HFFc6 (cell line): ENCODE measurements at places on chromosomes 1 and 21.

DNA sequence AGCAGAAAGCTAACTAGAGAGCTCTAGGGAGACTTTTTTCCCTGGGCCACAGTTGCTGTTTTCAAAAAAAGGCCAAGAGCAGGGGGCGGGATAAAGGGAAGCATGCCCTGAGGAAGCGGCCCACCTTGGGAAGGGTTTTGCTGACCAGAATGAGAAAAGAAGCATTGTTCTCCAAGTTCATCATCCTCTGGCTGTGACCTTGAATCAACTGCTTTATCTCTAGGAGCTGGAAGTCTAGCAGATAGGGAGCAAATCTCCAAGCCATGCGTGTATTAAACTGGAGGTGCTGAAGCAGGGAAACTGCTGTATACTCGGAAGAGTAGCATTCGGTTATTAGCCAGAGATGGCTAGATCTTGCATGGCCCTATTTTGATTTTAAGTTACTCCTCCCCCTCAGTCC, 64.8 kb downstream of the ATP2B4 start:
- DNase-seq: no peak

GRCh38 chr1:203656796-203657747, 30.4 kb downstream of the ATP2B4 start:
- DNase-seq: no peak

GRCh38 chr1:103854279-103854678, 104.6 kb downstream of the AMY1C start:
- DNase-seq: no peak

DNA sequence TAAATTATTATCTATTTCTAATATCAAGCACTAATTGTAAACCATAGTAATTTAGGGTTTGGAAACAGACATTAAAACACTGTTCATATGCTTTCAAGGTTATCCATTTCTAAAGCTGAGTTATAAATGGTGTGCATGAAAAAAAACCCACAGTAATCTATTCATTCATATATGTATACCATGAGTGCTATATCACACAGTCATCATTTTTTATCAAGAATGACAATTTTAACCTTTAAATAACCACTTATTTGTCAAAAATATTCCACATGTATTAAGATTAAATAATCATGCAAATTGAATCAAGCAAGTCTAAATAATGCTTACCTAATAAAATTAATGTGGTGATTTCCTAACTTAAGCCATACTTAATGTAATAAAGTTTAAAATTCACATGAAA, 6.0 kb downstream of the ZSWIM5 start:
- no peak for DNase-seq

DNA sequence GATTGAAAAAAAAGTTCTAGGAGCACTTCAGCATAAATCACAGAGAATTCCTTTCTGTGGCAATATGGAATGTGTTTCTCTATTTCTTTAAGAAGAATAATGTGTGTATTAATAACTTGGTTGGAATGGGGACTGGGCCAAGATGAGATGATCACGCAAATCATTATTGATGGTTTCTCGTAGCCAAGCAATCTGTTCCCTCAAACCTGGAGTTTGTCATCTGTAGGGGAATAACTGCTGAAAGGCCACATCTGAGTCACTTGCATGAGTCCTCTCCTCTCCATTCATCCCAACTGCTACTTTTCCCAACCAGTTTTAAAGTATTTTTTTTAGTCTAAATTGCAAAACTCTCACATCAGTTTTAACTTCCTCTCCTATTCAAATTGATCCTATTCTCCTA, 480.4 kb downstream of the PLPP3 start:
- no peak for DNase-seq

DNA sequence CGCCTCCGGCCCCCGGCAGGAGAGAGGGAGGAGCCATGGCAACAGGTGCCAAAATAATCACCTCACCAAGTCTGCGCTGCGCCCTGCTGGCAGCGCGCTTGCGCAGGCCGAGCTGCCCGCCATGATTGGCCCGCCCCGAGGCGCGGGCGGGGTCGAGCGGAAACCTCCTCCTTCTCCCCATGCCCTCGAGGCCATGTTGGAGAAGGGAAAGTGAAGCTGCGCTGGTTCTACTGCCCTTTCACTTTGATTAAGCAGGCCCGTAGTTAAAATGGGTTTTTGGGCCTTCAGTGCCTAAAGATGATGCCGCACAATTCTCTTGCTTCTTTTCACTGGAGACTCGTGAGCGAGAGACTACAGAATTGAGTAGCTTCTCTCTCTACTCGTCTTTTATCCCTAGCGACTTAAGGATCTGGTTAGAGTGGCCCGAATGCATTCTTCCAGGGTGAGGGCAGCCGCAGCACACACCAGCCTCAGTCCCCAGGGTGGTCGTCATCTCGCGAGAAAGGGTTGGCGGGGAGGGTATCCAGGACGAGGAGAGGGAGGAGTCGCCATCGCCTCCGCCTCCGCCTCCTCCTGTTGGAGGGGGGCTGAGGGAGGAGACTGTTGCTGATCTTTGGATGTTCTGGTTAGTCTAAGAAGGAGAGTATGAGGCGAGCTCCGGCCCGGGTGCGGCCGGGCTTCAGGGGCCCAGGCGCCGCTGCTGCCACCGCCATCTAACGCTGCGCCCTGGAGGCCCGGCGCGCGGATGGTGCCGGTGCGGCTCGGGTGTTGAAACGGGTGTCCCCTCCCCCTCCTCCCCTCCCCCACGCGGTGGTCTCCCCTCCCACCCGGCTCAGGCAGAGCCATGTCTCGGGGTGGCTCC, at the start of gene DCAF6:
Gene DCAF6, plus strand, starts transcription at position 616 of the 862 bp plus-strand sequence. Its CDS starts 229 bp downstream, at position 845.
- peak; percentile 98 for DNase-seq

DNA sequence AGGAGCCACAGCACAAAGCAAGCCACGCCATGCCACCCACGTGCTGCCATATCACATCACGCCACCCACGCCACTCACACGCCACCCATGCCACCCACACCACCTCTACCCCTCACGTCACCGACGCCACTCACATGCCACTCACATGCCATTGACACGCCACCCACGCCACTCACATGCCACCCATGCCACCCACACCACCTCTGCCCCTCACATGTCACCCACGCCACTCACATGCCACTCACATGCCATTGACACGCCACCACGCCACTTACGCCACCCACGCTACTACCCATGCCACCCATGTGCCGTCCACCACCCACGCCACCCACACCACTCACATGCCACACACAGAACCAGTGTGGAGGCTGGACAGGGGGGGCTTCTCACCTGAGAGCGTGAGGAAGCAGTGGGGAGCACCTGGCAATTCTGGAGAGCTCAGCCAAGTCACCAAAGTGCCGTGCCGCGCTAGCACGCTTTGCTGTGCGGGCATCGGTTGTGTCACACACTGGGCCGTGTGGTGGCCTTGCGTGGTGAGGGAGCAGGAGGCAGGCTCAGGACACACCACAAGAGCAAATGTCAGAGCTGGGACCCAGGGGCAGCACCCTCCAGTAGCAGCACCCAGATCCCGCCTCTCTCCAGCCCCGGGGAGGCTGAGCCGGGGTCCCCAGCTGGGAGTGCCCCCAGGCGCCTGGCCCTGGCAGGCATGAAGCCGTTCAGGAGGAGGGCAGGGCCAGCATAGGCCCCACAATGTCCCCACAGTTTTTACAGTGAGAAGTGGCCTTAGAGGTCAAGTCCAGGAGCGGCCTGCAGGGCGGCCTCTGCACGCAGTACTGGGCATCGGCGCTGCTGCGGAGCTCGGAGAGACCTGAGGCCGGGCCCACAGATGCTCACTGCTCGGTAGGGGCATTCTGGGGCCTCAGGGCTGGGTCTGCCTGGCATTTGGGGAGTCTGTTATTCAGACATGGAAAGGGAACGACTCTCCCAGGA, 70.0 kb downstream of the AGPAT3 start:
- no peak for DNase-seq

DNA sequence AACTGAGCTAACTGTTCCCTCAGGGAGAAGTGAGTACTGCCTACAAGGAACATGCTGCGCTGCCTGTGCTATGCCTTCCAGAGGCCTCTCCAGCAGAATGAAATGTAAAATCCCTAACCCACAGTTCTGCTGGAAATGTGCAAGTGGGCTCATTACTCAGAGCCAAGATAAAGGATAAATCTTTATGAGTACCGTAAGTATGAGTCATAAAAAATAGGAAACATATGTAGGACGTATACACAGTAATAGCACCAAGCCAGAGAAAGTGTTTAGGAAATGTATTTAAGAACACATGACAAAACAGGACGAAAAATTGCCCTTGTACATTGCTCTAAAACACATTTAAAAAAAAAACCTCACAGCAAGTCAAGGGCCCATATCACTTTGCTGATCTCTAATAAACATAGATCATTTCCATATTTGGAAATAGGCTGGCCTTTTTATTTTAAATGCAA, 104.6 kb downstream of the TGFBR3 start:
- DNase-seq: peak; percentile 88

GRCh38 chr1:7505771-7506453, 265.2 kb upstream of the VAMP3 start:
- DNase-seq: no peak

DNA sequence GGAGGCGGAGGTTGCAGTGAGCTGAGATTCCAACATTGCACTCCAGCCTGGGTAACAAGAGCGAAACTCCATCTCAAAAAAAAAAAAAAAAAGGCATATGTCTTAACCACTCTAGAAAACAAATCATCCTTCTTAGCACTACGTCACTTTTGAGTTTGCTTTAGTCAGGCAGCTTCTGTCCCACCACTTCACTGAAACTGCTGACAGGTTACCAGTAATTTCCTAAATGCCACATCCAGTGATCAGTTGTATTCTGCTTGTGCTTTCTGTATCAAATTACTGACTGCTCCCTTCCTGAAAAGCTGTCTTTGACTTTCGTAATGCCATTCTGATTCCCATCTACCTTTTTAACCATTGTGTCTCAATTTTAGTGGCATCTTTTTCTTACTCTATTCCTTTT, 21.7 kb downstream of the RCOR3 start:
- DNase-seq: no peak

DNA sequence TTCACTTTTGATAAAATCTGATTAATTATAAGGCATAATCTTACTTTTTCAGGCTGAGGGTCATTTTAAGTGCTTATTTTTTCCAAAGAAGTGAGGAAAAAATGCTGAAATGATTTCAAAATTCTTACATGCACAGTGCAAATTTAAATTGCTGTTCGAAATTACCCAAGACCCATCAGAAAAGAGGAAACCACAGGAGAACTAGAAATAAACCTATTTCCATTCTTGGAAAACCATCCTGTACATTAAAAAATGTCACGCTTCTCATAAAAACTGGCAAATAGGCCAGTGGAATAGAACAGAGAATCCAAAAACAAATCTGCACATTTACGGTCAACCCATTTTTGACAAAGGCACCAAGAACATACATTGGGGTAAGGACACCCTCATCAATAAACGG, 414.9 kb downstream of the SMYD3 start:
- no peak for DNase-seq

- DNase-seq: no peak
Observed at GRCh38 chr1:973459-974292, 7.4 kb downstream of the PLEKHN1 start.

DNA sequence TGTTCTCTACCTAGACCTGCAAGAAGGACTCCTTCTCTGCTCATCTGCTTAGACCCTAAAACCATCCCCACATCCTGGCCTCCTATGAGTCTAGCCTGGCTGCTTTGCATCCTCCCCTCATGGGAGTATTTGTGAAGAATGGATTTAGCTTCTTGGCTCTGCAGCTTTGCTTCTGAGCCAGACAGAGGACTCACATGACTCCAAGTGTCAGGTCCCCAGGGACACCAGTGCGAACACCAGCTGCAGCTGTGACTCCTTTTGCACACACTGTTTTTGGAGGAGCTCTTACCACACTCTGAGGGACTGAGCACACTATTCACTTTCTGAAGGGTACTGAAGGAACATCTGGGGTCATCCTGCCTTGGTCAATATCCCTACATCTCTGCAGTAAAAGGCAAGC, 131.8 kb upstream of the SGIP1 start:
- no peak for DNase-seq

DNA sequence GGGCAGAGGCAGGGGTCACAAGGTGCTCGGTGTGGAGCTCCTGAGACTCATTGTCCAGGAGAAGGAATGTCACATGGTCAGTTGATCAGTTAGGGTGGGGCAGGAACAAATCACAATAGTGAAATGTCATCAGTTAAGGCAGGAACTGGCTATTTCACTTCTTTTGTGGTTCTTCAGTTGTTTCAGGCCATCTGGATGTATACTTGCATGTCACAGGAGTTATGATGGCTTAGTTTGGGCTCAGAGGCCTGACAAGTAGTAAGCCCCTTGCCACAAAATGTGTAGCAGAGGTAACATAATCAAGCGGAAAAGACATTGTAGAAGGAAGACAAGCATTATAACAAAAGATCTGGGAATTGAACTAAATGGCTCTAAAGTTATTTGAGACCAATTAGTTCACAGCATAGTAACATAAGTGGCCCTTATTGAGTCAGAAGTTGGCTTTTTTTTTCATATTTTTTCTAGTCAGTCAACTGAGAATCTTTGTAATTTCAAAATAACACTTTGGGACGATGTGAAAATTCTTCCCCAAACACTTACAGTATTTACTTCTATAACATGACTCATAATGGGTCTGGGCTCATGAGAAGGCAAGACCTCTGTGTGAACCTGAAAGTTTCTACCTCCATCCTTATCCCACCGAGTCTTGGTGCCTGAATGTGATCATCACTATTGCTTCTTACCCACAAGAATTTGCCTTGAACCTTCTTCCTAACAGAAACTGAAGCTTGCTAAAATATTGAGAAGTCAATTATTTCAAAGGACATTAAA, 137.0 kb upstream of the DPT start:
- no peak for DNase-seq

- peak; percentile 90 for DNase-seq
Observed at GRCh38 chr1:172948457-172948856, 102.3 kb downstream of the TNFSF18 start.

DNA sequence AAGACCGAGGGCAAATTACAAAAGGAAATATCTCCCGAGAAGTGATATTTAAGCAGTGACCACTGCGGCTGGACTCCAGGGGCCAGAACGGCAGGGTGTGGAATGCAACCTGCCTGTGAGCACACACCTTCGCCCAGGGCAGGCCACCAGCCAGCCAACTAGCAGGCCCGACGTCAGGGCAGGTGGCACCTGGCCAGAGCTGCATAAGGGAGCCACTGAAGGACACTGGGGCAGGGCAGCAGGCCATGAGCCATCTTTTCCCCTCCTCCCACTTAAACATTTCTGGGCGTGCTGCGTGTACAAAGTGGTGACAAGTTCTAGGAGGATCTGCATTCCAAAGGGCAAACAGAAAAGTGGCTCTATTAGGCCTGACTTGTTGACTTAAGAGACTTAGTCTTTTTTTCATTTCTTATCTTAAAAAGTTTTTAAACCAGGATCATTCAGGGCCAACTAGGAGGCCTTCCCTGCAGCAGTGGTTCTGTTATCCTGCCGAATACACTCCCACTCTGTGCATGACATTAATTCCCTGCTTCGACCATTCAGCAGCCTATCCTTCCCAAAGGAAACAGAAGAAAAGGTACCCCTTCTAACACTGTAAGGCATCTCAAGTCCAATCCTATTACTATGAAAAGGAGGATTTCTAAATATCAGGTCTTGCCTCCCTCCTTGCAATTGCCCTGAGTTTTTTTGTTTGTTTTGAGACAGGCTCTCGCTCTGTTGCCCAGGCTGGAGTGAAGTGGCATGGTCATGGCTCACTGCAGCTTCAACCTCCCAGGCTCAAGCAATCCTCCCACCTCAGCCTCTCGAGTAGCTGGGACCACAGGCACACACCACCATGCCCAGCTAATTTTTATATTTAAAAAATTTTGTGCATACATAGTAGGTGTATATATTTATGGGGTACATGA, 96.3 kb downstream of the BCAR3 start:
- DNase-seq: peak; percentile 61
